Keratinocyte (primary cell): ENCODE measurements at places on chromosomes 11 and 22.

DNA sequence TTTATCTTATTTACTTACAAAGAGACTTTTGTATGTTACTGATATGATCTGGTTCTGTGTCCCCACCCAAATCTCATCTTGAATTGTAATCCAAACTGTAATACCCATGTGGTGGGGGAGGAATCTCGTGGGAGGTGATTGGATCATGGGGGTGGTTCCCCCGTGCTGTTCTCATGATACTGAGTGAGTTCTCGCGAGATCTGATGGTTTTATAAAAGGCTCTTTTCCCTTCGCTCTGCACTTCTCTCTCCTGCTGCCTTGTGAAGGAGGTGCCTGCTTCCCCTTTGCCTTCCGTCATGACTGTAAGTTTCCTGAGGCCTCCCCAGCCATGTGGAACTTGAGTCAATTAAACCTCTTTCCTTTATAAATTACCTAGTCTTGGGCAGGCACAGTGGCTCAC is 42.4 kb upstream of the WNT7B start:
- DNase-seq, result no peak

- DNase-seq, result no peak
Observed at GRCh38 chr22:29053048-29053702, 8.5 kb downstream of the C22orf31 start.

- no peak for DNase-seq
Observed at GRCh38 chr11:70595452-70595851, 197.1 kb downstream of the CTTN start.

GRCh38 chr22:45428391-45429385 is 15.2 kb downstream of the RIBC2 start:
- no peak for DNase-seq

DNA sequence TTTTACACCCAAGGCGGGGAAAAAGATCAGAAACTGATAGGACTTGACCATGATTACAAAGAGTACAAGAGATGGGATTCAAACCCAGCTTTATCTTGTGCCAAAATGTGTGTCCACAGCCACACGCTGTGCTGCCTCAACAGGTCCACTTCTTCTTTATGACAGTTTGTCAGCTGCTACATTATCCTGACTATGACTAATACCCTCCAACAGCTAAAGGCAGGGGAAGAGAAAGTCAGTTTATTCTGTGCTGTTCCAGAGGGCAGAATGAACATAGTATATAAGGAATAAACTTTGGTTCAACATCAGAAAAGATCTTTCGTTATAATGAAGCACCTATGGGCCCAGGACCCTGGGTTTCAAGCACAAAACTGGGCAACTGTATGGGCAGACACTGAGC is 668.2 kb upstream of the TENM4 start:
- DNase-seq, result no peak

GRCh38 chr11:11078344-11079086 is 220.7 kb upstream of the ZBED5 start:
- no peak for DNase-seq

DNA sequence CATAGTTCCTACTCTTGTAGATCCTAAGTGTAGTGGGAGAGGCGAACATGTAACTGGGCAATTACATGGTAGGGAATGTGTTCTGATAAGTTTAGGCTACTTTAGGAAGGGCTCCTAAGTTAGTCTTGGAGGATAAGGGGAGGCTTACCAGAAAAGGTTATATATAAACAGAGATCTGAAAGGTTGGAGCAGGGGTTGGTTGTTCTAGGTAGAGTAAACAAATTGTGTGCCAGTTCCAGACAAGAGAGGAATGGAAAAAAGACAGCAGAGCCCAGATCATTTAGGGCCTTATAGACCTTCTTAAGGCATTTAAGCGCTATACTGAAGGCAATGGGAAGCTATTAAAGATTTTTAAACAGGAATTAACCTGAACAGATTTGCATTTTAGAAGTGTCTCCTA is 74.4 kb downstream of the TRIM44 start:
- DNase-seq, result no peak

- no peak for DNase-seq
Observed at GRCh38 chr22:23499845-23500500, 80.1 kb downstream of the IGLL1 start.

DNA sequence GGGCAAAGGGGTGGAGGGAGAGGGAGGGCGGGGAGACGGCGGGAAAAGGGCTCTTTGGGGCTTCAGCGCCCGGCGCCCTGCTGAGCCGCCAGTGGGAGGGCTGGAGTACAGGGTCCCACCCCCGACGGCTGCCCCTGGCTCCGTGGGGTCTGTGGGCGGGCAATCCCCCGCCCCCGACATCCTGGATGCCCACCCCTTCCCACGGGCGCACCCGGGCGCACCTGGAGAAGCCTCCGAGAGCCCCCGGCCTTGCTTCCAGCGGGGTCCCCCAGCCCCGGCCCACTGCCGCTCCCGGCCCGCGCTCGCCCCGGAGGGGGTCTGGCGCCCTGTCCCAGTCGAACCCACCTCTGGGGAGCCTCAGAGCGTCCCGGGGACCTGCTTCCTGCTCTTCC is 394 bp downstream of the CHRM4 start:
- DNase-seq, result no peak

- DNase-seq, result no peak
Observed at GRCh38 chr11:2767801-2768200, 68.0 kb upstream of the KCNQ1OT1 start.
